NCI-H446 (cell line): ENCODE measurements at places on chromosomes 16 and 17.

DNA sequence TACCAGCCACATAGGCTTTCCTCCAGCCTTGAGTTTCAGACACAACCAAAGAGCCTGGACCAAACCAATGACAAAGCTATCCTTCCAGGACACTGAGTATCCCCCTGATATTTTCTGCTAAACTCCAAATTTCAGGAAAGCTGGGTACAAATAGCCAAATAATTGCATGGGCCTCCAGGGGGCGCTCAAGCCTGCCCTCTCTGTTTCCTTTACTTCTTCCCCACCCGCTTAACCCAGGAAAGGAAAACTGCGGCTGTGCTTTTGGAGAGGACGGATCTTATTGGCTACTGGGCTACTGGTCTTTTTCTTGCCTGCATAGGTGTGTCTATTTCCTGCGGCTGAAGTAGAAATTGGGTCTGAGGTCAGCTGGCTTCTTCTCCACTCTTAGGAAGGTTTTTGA lies 30.1 kb downstream of the GNGT2 start:
- DNase-seq = peak; percentile 12

- no peak for DNase-seq
Measured at GRCh38 chr17:76082326-76083251, 3.6 kb downstream of the ZACN start.

GRCh38 chr17:4711661-4712181 lies 1.3 kb downstream of the ARRB2 start:
- DNase-seq = peak; percentile 48

- no peak for DNase-seq
Measured at GRCh38 chr17:16273499-16273898, 56.5 kb downstream of the PIGL start.

DNA sequence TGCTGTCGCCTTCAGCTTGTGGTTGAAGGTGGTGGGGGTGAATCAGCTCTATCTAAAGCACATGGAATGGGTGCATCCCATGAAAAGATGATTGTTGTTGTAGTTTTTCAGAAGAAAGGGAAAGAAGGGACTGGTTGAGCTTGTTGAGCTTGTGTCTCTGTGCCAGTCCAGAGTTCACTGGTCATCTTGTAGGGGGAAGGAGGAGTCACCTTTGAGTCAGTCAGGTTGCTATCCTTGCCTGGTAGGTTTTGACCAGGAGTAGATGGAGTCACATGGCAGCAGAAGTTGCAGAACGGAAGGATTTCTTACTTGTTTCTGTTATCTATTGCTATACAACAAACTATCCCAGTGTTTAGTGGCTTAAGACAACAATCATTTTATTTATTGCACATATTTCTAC lies 73.3 kb downstream of the PLCG2 start:
- no peak for DNase-seq

GRCh38 chr16:89154390-89155183 lies 17.0 kb upstream of the CDH15 start:
- no peak for DNase-seq

- DNase-seq = no peak
Measured at GRCh38 chr17:66076546-66077190, 115.3 kb downstream of the CEP112 start.

GRCh38 chr16:19822533-19822932 lies 62.1 kb downstream of the GPRC5B start:
- no peak for DNase-seq

DNA sequence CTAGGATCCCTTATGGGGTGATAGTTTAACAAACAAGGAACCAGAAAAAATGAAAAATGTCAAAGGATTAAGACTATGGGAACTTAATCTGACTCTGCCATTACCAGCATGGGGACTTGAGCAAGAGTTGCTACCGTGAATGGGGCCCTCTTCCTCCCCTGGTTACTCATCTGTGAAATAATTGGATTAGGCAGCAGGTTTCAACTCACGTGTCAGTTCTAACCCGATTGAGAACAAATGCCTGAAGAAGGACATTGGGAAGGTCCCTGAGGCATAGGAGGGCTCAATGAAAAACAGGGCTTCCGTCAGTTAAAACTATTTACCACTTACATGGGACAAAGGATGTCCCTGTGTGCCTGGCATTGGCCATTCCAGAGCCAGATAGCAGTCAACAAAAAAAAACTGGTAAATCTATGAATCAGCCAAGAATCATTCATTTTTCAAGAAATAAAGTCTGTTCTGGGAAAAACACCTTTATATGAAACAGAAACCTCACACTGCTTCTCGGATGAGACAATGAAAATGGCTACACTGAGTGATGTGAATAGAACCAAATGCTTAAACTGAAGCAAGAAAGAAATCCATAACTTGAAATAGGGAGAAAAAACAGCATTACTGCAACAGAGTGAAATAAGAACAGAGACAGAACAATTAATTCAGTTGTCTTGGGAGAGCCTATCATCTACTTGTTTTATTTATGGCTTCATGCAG lies 104.3 kb downstream of the ADAMTS18 start:
- no peak for DNase-seq

- no peak for DNase-seq
Measured at GRCh38 chr17:75496005-75496404, 19.3 kb downstream of the CASKIN2 start.

- DNase-seq = no peak
Measured at GRCh38 chr16:7765079-7765550, 432.5 kb downstream of the RBFOX1 start.

GRCh38 chr17:10195090-10195805 lies 3.2 kb downstream of the GAS7 start:
- DNase-seq = no peak

DNA sequence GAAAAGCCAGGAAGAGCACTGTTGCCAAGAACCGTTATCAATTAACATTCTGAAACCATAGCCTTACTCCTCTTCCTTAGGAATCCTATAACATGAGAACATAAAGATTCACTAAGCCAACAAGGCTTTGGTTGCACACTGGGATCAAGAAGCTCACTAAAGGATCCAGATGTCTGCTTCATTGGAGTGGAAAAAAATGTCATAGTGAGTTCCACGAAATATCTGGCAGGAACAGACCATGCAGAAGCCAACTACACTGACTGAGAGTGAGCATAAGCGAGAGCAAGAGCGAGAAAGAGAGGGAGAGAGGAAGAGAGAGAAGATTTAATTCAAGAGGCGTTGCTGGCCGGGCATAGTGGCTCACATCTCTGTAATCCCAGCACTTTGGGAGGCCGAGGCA lies 13.4 kb upstream of the MEIOC start:
- DNase-seq = peak; percentile 73

- DNase-seq = no peak
Measured at GRCh38 chr16:54934481-54935265, 4.0 kb downstream of the IRX5 start.

- no peak for DNase-seq
Measured at GRCh38 chr16:19365486-19365885, 52.2 kb upstream of the TMC5 start.

GRCh38 chr16:78094998-78095397 lies 4.5 kb upstream of the WWOX start:
- no peak for DNase-seq

GRCh38 chr17:55444471-55445441 lies 23.1 kb upstream of the MMD start:
- no peak for DNase-seq

- no peak for DNase-seq
Measured at GRCh38 chr17:14302091-14302430, 1.2 kb downstream of the HS3ST3B1 start.

DNA sequence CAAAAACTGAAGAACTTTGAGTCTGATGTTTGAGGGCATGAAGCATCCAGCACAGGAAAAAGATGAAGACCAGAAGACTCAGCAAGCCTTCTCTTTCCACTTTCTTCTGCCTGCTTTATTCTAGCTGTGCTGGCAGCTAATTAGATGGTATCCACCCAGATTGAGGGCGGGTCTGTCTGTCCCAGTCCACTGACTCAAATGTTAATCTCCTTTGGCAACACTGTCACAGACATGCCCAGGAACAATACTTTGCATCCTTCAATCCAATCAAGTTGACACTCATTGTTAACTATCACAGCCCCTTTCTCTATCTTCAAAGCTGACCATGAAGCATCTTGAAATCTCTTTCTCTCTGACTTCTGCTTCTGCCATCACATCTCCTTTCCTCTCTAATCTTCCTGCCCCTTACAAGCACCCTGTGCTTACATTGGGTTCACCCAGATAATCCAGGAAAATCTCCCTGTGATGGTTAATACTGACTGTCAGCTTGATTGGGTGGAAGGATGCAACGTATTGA lies 115.9 kb upstream of the CDH13 start:
- no peak for DNase-seq

DNA sequence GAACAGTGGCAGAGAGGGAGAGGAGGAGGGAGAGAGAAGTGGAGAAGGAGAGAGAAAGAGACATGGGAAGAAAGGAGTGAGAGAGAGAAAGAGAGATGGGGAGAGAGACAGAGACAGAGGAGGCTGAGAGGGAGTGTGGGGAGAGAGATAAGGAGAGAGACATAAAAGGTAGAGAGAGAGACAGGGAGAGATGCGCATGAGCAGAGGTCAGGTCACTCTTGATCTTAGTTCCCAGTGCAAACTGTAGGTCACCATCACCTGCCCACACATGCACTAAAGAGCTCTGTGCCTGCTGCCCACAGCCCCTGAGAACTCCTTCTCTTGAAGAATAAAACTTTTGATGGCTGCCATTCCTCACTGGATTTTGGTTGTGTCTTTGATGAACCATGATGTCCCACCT lies 14.9 kb downstream of the KRT33A start:
- DNase-seq = no peak

DNA sequence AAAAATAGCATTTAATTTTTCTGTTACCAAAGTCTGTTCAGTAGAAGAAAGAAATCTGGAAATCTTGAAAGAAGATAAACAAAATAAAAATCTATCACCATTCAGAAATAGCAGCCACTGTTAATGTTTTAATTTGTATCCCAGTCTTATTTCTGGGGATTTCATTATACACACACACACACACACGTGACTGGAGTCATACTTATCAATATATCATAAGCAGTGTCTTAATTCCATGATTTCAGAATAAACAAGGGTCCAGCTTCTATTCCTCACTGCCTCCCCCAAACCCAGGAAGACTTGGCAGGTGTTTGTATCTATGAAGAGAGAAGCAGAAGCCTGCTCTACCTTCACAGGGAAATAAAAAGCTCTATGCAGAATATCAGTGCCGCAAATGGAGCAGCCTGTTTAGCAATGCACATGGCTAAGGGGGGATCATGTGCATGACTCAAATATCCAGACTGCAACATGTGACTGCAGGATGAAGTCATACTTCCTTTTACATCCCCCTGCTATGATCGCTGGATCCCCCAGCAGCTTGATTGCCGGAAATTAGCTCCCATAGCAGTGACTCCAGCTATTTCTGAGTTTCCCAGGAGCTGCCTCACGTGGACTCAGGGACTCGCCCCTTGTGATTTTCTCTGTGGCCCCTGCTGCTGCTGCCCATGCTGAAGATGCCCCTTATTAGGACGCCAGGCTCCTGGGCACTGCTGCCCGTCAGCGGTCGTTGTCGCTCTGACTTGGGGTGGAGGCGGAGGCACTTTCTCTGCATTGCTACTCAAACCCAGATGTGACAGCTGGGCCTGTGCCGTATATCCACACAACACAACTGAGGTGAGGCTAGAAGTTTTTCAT lies 341.0 kb downstream of the CPPED1 start:
- DNase-seq = no peak

- no peak for DNase-seq
Measured at GRCh38 chr16:81499576-81500380, 55.2 kb downstream of the CMIP start.

DNA sequence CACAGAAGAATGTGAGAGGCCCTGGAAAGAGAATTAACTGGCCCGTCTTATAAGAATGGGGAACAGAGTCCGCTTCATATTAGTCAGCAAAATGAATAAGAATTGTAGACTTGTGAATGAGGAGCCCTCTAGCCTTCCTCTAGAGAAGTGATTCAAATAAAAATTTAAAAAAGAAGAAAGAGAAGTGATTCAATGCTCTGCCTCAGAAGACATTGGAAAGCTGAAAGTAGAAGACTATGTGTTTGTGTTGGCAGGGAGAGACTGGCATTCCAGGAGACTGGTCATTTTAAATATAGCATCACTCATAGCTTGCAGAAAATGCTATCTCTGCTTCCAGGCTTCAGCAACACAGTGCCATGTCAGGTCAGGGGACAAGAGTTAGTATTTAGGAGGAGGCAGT lies 190.6 kb upstream of the HS3ST3A1 start:
- DNase-seq = no peak

DNA sequence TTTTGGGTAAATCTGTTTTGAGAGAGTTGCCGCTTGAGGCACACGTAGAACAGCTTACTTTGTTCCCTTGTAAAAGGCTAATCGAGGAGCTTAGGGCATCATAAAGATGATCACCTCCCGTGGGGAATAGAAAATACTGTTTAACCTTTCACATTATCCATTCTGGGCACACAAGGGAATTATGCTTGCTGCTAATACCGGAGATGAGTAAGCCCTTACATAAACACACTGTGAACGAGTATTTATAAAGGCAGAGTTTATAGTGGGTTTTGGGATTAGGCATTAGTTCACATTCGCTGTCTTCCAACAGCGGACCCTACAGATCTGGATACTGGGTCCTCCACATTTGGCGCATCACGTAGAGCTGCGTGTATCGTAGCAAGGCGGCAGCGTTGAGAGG lies 51.2 kb upstream of the CNTNAP4 start:
- DNase-seq = no peak

GRCh38 chr16:81380932-81381331 lies 63.7 kb upstream of the CMIP start:
- no peak for DNase-seq

DNA sequence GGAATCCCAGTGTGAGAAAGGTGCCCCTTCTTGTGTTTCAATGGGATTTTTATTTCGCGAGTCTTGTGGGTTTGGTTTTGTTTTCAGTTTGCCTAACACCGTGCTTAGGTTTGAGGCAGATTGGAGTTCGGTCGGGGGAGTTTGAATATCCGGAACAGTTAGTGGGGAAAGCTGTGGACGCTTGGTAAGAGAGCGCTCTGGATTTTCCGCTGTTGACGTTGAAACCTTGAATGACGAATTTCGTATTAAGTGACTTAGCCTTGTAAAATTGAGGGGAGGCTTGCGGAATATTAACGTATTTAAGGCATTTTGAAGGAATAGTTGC lies 567 bp downstream of the UBB start:
- no peak for DNase-seq

DNA sequence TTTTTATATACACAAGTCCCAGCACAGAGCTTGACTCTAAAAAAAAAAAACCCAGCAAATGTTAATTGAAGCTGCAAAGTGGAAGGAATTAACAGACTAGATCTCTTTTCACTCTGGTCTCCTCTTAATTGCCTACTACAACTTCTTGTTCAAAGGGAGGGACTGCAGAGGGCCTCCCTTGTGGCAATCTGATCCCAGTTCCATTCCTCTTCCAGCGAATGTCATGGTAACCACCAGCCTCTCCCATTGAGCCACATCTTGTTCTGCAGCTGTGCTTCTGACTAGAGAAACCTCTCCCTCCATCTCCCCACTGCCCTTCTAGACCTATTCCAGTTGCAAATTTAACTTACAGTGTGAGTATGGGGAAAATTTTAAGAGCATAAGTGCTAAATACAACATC lies 5.9 kb downstream of the SUPT6H start:
- no peak for DNase-seq

DNA sequence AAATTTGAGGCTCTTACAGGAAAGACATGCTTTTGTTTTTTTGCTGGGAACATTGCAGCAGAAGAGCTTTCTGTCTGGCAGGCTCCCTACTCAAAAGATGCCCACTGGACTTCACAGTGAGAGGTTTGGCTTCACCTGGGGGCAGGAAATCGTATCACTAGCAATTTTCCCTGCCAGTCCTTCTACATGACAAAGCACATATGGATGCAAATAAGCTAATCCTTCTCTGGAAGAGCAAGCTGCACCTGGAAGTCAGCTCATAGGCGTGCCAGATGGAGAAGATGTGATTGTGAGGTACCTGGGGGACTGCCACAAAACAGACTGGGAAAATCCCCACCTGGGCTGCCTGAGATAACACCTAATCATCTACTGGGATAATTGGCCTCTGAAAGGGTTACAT lies 195.0 kb upstream of the CPHXL start:
- DNase-seq = no peak
